ENCODE measurements at places on chromosomes 16 and 17.

- no peak for DNase-seq
These were observed 31.4 kb upstream of the MED9 start for GRCh38 chr17:17445296-17445924.

DNA sequence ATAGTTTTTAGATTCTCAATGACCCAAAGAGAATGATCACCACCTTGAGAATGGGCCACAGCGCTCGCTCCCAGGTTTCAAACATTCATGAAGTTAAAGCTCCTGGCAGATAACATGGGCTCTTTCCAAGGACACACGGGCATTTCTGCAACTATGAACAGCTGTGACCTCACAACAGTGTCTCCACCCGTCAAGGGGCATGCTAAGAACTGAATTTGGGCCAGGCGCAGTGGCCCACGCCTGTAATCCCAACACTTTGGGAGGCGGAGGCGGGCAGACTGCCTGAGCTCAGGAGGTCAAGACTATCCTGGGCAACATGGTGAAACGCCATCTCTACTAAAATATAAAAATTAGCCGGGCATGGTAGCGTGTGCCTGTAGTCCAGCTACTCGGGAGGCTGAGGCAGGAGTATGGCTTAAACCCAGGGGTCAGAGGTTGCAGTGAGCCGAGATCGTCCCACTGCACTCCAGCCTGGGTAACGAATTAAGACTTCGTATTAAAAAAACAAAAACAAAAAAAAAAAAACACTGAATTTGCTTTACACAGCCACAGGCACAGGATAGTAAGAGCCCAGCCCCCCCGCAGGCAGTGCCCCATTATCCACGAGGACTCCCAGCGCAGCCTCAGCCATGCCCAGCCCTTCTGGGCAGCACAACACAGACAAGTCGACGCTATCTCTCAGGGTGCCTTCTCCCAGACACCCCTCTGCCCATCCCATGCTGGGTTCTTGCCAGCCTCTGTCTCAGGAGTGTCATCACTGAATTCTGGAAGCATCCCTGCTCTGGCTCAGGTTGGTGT is 7.2 kb downstream of the USP7 start:
- no peak for DNase-seq

- DNase-seq, result no peak
These were observed 56.4 kb downstream of the CMIP start for GRCh38 chr16:81500833-81501521.

- no peak for DNase-seq
These were observed 87.0 kb upstream of the TBX2 start for GRCh38 chr17:61312406-61313295.

- no peak for DNase-seq
These were observed 1683.4 kb downstream of the TP53TG3F start for GRCh38 chr16:35142809-35143192.

DNA sequence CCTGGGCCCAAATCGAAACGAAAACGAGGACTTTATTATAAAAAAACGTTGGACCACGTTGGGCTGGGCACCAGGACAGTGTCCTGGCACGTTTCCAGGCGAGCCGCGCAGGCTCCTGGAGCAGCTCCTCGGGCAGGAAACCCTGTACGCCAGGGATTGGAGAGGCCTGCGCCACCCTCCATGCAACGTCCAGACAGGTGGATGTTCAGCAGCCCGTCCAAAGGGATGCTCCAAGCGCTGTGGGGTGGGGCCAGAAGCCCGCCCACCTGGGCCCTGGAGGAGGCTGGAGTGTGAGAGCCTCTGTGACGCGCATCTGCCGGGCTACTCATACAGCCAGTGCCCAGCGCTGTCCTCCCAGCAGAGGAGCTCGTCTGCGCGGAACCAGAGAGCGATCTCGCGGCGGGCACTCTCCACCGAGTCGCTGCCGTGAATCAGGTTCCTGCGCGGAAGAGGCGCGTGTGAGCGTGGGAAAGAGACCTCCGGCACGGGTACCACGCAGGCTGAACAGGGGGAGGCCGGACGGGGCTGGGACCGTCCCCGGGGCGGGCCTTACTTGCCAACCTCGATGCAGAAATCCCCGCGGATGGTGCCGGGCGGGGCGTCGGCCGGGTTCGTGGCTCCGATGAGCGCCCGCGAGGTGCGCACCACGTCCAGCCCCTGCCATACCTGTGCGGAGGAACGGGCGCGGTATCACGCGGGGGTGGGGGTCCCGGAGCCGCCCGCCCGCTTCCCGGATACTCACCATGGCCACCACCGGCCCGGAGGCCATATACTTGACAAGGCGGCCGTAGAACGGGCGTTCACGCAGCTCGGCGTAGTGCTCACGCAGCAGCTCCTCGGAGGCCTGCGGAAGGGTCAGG is 785 bp downstream of the NME3 start:
- DNase-seq, result no peak

- no peak for DNase-seq
These were observed 13.7 kb downstream of the ZNRF1 start for GRCh38 chr16:75012380-75013081.

GRCh38 chr16:12245921-12246720 is 269.6 kb downstream of the SNX29 start:
- no peak for DNase-seq

- DNase-seq, result no peak
These were observed 2.4 kb upstream of the CISD3 start for GRCh38 chr17:38727736-38728135.

GRCh38 chr17:75695141-75695829 is 26.0 kb upstream of the ITGB4 start:
- no peak for DNase-seq

DNA sequence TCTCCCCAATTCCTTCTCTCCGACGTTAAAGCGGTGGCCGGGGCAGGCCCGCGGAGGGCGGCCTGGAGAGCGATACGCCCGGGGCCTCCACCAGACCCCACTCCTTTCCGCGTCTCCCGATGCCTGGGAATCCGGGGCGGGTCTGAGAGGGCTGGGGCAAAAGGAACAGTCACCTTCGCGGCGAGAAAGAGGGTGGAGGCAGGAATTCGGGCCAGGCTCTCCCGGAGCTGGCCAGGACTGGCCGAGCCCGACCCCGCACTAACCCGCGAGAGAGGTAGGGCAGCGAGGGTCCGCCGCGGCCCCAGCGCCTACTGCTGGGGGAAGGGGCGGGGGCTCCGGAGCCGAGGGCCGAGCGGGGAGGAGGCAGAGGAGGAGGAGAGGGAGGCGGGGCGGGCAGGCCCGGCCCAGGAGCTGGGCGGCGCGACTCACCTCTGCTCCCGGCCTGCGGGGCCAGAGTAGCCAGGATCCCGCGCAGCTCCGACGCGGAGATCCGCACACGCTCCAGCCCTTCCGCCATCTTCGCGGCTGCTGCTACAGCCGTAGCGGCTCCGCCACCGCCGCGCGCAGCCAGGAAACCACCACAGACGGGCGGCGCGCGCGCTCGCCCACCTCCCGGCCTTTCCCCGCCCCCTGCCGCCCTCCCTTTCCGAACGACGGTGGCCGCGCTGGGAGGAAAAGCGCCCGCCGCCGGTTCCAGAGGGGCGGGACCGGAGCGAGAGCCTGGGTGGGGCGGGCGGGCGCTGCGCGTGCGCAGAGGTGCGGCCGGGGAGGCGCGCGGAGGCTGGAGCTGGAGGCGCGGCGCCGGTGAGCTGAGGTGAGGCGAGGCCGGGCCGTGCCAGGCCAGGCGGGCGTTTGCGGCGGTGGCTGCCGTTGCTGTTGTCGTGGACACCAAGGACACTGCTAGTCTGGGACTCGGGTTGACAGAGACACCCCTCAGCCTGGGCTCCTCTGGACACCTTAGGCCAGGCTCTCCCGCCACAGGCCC is at the start of the genes SMG6 and SRR:
TSS of gene SMG6 (minus strand) at position 582 of the 985 bp plus-strand sequence. CDS start at position 517, 65 bp downstream.
TSS of gene SRR (plus strand) at position 747 of the 985 bp plus-strand sequence. CDS start 11,611 bp downstream, outside the sequence.
- peak; percentile 28 for DNase-seq

GRCh38 chr16:4962716-4963115 is 4.6 kb downstream of the SEC14L5 start:
- no peak for DNase-seq

DNA sequence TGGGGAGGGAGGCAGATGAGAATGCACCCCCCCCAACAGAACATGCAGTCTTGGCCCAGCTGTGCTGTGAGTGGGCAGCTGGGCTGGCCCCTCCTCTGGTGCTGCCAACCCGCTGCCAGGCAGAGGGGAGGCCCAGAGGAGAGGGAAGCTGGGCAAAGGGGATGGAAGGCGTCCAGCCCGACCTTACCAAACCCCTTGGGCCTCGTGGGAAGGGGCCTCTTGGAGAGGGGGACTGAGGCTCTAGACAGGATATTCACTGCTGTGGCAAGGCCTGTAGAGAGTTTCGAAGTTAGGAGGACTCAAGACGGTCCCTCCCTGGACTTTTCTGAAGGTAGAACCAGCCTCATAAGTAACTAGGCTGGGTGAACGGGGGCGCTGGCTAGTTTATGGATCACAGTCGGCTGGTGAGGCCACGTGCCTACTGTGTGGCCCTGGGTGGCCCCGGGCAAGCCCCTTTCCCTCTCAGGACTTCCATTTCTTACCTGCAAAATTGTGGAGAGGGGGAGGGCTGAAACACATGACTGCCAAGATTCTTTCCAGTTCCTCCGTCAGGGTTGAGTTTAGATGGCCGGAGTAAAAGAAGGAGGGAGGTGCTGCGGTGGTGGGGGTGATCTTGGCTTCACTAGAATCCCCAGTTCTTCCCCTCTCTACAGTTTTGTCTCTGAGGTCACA is 857 bp upstream of the STAT5A start:
- DNase-seq, result no peak

DNA sequence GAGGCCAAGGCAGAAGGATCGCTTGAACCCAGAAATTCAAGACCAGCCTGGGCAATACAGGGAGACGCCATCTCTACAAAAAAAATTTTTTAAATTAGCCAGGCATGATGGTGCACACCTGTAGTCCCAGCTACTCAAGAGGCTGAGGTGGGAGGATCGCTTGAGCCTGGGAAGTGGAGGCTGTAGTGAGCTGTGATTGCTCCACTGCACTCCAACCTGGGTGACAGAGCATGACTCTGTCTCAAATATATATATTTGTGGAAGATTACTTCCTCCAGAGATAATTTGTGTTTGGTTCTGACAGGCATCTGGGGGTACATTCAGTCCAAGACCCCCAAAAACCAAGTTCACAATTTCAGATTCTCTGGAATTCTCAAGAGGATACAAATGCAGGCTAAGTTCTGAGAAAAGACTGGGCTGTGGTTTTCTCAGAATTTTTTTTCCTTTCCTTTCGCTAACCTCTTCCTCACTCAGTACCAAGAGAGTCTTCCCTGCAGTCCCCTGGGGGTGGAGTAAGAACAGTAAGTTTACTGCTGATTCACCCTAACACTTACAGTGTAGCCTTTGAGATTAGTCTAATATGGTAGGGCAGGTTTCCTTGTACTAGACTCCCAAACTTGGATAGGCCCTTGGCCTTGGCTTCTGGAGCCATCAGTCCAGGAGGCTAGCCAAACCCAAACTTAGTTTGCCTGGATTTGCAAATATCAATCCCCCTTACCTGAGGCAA is 15.1 kb downstream of the GSDMB start:
- no peak for DNase-seq

DNA sequence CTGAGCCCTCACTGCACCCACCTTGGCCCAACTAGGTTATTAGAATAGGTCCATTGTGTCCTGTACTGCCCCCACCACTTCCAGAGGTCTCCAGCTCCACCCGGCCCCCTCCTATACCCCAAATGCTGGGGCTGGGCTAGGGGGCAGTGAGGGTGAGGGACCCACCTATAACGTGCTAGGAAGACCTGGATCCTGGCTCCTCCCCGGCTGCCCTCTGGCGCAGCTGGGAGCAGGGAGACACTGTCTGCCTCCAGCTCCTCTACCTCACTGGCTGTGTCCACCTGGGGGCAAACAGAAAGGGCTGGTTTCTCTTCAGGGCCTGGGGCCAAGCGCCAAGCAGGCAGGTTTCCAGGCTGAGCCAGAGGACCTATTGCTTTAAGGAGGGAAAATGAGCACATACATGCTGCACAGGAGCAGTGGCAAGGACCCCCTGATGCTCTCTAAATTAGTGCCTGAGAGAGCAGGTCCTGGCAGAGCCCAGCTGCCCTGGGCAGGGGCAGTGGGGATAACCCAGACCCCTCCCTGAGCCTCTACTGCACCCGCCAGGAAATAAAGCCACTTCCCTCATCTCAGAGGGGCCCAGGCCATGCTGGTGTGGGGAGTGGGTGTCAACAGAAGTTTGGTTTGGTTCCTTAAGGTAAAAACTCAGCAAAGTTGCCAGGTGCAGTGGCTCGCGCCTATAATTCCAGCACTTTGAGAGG is 12.2 kb downstream of the TSPOAP1 start:
- no peak for DNase-seq

DNA sequence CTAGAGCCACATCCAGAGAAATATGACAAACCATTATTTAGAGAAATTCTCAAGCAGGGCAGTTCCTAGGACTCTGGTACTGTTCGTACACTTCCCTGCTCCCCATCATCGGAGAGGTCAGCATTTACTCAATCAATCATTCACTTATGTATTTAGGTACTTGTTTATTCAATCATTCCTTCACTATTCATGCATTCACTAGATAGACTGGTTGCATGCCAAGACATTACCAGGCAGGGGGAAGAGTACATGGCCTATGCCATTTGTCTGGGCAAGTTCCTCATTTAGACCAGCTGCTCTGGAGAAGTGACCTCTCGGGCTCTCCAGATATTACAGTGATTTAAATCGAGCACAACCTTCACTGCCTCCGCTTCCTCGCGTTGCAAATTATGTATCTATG is 603.4 kb downstream of the KCNJ2 start:
- no peak for DNase-seq

DNA sequence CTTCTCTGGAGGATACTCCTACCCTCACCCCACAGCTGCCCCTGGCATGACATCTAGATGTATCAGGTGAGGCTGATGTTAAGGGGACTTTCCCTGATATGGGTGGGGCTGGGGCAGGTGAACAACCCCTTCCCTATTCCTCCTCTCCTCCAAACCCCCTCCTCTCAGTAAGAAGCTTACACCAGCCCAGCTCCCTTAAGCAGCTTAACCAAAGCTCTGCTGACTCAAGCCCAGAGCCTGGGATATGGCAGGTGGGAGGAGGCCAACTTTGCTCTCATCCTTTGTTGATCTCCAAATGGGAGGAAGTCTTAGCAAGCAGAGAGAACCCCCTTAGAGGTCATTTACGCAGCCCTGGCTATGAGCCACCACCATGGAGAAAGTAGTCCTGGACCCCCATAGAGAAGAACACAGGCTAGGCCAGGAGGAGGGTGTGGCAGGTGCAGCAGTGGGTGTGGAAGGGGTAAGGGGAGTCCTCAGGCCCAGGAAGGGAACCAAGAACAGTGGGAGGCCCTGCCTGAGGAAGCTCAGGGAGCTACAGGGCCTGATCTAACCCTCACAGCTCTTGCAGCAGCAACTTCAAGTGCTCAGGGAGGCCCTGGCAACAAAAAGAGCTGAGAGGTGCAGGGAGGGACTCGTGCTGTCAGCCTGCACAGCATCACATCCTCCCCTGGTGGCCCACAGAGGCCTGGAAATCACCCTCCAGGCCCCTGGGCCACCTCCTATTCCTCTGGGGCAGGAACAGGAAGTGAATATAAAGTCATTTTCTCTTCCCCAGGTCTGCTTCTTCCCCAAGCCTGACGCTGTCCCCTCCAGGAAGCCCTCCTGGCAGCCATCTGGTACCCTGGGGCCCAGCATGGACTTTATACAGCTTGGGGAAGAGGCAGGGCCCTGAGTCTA is 2.9 kb downstream of the UNC119 start:
- no peak for DNase-seq
